ENCODE measurements at places on chromosomes 6 and 20.

DNA sequence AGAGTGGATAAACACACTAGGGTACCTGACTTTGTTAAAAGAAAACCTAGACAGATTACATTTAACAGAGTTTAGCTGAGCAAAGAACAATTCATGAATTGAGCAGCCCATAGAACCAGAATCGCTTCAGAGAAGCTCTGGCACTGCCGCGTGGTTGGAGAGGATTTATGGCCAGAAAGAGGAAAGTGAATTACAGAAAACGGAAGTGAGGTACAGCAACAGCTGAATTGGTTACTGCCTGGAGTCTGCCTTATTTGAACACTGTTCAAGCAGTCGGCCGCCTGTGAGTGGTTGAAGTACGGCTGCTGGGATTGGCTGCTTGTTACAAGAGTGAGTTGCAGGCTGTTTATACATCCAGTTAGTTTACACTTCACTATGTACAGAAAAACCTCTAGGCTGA, 253.8 kb upstream of the CDYL start:
- no peak for DNase-seq

DNA sequence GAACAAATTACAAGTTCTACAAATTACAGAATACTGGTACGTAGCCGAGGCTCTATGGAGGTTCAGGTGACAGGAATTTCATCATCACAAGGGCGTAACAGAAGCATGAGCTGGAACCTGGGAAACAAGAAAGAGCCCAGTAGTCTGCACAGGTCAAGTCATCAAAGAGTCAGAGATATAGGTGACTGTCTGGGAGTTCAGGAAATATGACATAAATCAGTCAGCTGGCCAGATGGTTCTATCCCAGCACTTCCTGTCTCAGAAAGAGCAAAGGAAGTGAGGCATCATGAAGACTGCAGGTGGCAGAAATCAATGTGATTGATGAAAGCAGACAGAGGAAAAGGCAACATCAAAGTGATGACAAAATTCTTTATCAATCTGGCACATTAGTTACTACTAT, 23.3 kb downstream of the MYCT1 start:
- DNase-seq, result no peak

GRCh38 chr6:24584382-24584720, 61.6 kb downstream of the KIAA0319 start:
- DNase-seq, result no peak

DNA sequence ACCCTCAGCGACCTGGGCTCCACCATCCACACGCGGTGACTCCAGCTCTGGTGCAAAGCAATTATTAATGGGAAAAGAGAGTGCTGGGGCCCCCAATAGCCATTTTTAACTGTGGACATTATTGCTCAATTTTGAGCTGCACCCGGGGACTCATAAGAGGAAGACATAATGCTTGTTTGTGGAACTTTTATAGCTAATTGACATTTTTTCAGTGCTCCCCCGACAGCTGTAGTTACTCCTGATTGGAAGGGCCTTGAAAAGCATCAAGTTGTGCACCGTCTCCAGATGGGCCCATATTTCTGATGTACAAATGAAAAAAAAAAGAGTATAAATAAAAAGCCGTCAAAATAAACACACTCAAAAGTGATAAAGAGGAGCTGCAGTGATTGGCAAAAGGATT, 327.0 kb downstream of the KIF16B start:
- DNase-seq, result no peak

DNA sequence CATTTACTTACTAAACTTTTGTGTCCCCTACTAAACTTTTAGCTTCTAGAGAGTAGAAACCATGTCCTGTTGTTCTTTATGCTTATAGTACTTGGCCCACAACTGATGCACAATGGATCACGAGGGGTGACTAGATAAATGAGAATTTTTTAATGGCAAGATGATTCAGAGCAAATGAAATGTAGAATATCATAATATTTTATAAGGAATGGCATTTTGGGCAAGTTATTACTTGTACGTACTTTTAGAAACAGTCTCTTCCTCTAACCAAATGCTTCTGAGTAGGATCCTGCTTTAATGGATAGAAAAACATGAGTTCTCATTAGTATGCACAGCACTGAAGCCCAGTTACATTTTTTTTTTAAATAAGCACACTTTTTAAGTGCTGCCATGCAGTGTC, 336.3 kb downstream of the NRN1 start:
- DNase-seq, result no peak

- DNase-seq, result no peak
These were observed 534.4 kb upstream of the SLC35B3 start for GRCh38 chr6:8969747-8970146.

GRCh38 chr6:32176476-32177182, 745 bp upstream of the AGPAT1 start:
- no peak for DNase-seq

- no peak for DNase-seq
These were observed 1301.6 kb downstream of the EPHA7 start for GRCh38 chr6:92117800-92118199.

GRCh38 chr6:164749221-164750064, 560.0 kb downstream of the C6orf118 start:
- no peak for DNase-seq

GRCh38 chr6:169832247-169832948, 81.0 kb downstream of the ERMARD start:
- no peak for DNase-seq

GRCh38 chr20:45963059-45964005, 8.7 kb downstream of the ZNF335 start:
- DNase-seq, result peak; percentile 34

DNA sequence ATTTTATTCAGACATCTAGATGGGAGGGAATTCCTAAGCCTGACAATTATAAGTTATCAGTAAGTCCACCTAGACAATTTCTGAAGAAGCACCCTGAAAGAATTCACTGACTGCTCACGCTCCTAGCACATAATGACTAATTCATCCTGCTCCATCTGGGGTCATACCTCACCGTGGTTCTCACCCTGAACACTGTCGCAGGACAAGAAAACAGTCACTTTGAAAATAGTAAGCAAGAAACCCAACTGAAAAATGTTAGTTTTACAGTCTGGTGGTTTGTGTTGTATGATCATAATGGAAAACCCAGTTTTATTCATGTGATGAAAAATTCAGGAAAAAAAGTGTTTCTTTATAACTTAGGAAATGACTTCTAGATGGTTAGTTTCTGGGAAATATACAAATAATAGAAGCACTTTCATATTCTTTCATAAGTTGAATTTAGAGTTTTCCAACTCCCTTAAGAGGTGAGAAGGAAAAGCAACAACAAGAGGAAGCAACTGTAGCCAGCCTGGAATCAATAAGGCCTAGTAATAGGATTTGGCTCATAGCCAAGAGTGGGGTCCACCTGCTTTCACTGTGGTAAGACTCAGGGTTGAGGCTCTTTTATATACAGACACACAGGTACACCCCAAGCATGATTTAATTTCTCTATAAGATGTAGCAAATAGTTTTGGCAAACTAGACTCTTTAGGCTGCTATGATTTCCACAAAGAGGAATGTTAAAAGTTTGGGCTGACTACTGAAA, 94.1 kb downstream of the HIVEP2 start:
- no peak for DNase-seq

DNA sequence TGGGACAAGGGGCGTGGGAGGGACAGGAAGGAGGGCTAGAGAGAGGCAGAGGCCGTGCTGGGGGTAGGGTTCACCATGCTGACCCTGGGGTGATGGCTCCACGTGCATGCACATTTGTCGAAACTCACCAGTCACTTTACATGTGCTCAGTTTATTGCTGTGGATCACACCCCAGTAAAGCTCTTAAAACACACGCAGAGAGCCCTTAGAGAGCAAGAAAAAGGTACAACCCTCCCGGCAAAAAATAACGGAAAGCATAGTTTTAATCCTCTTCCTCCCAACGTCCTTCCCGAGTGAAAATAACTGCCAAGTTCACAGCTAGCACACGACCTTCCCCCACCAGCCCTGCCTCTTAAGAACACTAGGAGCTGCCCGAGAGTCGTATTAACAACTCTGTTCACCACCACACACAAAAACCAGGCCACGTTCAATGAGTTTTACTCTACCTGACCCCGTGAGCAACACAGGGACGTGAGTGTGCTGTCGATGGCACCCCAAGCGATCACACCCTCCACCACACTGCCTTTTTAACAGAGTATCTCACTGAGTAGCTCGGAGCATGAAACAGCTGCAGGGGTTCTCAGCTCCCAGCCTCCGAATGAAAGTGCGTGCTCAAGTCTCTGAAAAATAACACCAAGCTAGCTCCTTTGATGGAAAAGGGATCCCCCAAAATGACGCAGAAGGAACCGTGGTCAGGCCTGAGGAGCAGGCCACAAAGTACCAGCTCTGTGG, 39.7 kb downstream of the TAF4 start:
- DNase-seq, result no peak

- no peak for DNase-seq
These were observed 65.5 kb upstream of the QKI start for GRCh38 chr6:163348789-163349680.

DNA sequence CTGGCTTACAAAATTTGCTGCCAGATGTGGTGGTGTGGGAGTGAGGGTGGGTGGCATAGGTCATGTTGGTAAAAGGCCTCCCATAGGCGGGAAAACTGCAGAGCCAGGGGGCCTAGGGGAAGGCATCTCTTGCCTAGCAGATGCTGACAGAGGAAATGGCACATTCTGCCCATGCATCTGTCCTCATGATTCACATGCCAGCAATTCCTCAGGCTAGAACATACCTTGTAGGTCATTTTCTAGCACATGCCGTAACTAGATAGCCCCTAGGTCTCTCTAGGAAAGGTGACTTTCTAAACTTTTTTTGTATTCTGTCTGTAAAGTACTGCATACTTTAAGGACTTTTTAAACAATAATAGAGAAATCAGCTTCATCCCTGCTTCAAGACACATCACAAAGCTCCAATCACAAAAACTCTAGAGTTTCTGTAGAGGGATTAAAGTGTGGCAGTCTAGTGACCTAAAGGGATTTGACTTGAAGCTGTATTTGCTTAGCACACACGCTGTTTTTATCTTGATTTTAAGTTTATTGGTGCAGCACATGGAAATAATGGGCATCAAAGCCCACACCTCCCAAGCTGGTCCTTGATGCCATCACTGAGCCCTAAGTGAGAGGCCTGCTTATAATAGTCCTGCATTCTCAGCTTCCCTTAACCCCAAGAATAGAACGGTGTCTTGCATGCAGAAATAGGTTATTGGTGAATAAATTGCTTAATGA, 55.2 kb downstream of the ANKEF1 start:
- no peak for DNase-seq

DNA sequence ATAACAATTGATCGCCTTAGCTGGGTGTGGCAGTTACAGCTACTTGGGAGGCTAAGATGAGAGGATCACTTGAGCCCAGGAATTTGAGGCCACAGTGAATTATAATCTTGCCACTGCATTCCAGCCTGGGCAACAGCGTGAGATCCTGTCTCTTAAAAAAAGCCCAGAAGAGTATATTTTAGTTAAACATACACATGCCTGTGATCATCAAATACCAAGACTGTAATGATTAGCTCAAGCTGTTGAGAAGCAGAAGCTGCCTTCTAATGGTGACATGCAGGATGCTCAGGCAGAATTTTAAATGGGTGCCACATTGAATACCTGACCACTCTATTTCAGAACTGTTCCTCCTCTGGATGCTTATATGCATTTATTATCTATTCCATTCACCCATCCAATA, 8.9 kb upstream of the TMEM14A start:
- no peak for DNase-seq

DNA sequence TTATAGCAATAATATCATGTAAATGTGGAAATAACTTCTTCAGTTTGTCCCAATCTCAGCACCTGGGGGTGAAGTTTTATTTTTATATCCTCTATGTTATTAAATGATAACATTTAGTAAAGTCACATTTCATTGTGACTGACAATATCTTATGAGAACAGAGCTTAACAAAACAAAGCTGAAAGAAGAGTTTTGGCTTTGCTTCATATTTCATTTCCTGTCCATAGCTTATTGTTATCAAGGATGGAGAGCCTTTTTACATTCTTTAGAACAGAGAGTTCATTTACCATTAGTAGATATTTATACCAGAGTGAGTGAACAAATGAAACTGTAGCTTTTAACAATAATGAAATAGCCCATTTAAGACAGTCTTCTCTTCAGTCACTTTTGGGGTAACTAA, 231.9 kb upstream of the SGK1 start:
- DNase-seq, result no peak

- DNase-seq, result no peak
These were observed 10.4 kb downstream of the TGM6 start for GRCh38 chr20:2390951-2391675.

GRCh38 chr20:11912013-11912658, 5.6 kb upstream of the BTBD3 start:
- no peak for DNase-seq

- no peak for DNase-seq
These were observed 2.3 kb upstream of the SERPINB6 start for GRCh38 chr6:2973676-2974075.

DNA sequence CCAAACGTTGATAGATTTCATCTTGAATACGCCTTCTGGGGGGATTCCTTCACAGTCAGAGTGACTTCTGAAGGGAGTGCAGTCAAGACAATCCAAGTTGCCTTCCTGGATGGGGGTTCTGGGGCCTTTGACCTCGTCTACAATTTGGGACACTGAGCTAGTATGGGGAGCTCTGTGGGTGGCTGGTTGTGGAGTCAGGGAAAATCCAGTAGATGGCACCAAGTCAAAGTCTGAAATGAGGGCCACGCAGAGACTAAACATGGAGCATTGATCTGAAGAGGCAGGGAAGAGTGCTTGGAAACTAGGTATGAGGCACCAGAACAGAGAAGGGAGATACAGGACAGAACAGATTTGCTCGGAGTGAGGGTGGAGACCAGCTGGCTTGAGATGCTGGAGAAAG, 43.6 kb upstream of the CCN6 start:
- DNase-seq, result no peak

DNA sequence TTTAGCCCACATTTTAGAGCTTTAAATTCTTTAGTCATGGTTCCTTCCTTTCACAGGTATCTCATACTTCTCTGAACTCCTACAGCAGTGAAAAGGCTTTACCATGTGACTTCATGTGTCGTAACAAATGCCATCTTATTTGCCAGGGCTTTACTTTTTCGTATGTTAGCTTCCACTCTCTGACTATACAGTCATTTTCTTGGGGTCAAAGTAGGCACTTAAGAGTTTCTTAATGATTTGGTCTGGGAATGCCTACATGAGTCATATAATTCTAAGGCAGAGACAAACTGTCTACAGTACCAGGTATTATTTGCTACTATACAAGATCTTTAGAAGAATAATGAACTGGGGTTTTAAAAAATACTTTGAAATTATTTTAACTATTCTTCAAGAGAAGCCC, 15.0 kb downstream of the RAB23 start:
- DNase-seq, result no peak

DNA sequence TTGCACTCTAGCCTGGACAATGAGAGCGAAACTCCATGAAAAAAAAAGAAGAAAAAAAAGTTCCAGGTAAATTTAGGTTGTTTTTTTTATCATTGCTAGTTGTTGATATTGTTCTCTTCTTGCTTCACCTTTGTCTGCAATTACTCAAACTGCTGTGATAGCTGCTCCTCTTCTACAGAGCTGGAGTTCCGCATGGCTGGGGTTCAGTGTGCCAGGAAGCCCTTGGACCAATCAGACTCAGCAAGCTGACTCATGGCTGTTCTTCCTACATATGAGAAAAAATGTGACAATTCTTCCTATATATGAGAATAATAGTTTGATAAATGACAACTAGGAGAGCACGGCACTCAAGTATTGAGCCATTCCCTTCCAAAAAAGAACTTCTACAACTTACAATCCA, 28.4 kb downstream of the DPPA5 start:
- DNase-seq, result no peak

All from Calu3 (cell line).